Activated CD4-positive, alpha-beta T cell treated with anti-CD3 and anti-CD28 coated beads for 48 hours (primary cell): ENCODE measurements at places on chromosomes 6 and 20.

GRCh38 chr6:106099235-106099537 lies 13.1 kb downstream of the PRDM1 start:
- no peak for DNase-seq

- DNase-seq: no peak
Measured at GRCh38 chr6:148374040-148374774, 31.6 kb downstream of the SASH1 start.

GRCh38 chr6:137473598-137473997 lies 20.6 kb downstream of the OLIG3 start:
- DNase-seq: no peak

GRCh38 chr6:112014483-112014882 lies 39.4 kb upstream of the CCN6 start:
- no peak for DNase-seq

DNA sequence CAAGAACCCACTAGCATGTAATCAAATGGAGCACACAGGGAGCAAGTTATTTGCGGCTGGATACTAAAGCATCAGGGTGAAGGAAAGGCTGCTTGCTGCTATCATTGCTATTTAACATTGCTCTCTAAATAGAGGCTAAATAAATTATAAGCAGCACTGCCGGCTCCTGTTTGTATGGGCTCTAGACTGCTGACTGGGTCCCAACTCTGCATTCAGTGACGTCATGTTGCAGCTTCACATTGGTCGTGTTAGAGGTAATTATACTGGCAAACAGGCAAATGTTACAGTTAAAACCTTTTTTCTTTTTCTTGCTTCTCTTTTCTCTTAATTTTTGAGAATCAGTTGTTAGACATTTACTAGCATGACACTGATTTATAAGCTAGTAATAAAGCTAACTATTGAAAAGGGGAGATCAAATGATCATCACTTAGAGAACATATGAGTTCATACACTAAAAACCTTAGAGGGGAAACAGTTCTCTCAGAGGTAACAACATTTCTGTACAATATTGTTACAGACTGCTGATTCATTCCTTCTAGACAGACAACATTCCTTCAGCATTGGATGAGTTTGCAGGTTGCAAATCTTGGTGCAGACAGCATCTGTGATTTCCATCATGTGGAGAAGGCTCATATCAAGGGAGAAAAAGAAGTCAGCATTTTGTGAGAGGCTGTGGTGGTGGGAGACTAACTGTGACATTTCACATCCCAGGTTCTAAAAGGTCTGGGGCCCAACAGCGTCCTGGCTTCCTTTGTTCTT lies 15.9 kb downstream of the RFPL4B start:
- no peak for DNase-seq

DNA sequence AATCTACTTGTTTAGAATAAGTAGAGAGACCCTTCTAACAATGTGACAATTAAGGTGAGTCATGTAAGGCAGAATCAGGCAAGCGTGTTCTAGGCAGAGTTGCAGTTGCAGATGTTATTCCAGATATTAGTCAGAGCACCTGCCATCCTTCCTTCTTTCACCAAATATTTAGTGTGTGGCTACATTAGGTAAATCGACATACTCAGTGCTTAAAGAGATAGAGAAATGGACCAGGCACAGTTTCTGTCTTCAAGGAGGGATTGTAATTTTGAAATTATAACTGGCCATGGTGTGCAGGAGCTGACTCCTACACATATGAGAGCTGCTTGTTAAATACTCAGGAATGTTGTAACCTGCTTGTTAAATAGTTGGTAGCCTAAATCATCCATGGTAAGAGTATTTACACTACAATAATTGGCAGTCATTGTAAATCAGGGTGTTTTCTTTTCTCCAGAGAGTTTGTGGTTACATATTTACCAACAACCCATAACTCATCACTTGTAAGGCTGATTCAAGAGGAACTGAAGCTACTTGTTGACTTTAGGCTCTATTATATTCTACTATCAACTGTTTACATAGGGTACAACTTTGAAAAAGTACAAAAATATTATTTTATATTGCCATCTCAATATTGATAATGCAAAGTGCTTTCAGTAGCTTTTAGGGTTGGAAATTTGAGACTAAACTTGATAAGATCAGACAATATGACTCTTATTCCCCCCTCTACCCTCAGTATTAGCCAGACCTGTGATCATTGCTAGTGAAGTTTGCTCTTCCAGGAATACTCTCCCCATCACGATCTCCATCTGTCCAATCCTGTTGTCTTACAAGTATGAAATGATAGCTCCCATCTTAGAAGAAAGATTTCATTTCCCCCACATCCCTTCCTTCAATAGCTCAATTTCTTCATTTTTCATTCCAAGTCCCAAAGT lies 607.1 kb downstream of the COL12A1 start:
- DNase-seq: no peak

DNA sequence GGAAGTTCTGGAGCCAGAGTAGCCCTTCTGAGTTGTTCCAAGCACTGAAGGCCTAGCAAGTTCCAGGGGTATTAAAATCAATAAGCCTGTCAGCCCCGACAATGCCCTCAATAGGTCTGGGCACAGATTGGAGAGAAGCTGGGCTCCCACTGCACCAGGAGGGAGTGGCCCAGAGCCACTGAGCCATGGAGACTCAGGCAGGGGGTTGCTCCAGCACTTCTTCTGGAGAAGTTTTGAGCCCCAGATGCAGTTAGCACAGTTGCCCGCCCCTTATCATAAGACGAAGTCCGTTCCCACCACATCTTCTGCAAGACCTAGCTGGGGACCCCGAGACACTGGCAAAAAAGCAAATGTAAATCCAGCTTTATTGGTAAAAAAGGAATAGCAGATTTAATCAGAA lies 13.0 kb downstream of the DEFB132 start:
- no peak for DNase-seq

DNA sequence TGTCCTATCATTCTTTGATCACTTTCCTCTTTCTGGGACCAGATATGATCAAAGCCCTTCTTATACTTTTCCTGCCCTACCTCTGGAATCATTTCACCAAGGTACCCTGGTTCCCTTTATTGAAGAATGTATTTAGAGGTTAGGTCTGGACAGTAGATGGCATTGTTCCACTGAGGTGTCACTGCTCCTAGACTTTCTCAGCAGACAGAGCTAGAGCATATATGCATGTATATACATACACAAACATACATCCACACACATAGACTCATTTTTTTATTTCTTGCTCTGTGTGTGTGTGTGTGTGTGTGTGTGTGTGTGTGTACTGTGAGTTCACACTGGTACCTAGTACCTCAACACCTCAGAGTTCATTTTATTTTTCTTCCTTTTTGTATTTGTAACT lies 40.9 kb downstream of the PTPRA start:
- no peak for DNase-seq

DNA sequence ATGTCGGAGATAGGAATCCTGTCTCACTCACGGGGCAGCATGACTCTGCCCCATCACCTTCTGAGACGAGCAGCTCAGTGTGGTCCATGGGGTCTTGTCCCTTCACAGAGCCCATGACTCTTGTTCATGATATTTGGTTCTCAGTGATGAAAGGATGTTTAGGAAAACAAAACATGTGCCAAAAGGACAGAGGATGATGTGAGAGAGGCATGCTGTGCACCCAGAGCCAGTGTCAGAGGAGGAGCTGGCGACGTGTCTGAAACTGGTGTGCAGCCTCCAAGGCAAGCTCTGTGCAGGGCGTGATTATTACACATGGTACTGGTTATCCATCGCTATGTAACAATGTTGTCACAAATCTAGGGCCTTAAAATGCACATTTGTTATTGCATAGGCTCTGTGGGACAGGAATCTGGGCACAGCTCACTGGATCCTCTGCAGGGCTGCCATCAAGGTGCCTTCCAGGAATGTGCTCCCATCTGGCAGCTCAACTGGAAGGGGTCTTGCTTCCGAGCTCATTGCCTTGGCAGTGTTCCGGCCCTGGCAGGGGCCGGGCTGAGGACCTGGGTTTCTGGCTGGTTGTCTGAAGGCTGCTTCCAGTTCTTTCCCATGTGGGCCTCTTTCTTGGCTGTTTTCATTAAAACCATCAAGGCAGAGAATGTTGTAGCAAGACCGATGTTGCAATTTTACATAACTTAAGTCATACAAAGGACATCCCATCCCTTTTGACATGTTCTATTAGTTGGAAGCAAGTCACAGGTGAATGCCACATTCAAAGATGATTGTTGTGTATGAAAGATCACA lies 175.4 kb downstream of the ERMARD start:
- no peak for DNase-seq

DNA sequence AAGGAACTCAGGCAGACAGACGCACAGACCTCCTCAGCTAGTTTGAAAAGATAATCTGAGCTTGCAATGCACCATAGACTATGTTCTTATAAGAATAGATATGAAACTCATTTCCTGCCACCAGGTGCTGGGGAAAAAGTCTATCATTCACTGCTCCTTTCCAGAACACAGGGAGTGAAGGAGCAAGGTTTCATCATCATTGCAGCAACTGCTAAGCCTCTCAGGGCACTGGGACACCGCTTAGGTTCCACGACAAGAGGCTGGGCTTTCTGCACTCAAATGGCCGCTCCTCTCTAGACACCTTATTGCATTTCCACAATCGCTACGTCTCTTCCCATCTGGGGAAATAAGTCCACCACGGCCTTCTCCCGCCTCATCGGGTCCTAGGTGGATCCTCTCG lies 418.5 kb upstream of the JARID2 start:
- no peak for DNase-seq

DNA sequence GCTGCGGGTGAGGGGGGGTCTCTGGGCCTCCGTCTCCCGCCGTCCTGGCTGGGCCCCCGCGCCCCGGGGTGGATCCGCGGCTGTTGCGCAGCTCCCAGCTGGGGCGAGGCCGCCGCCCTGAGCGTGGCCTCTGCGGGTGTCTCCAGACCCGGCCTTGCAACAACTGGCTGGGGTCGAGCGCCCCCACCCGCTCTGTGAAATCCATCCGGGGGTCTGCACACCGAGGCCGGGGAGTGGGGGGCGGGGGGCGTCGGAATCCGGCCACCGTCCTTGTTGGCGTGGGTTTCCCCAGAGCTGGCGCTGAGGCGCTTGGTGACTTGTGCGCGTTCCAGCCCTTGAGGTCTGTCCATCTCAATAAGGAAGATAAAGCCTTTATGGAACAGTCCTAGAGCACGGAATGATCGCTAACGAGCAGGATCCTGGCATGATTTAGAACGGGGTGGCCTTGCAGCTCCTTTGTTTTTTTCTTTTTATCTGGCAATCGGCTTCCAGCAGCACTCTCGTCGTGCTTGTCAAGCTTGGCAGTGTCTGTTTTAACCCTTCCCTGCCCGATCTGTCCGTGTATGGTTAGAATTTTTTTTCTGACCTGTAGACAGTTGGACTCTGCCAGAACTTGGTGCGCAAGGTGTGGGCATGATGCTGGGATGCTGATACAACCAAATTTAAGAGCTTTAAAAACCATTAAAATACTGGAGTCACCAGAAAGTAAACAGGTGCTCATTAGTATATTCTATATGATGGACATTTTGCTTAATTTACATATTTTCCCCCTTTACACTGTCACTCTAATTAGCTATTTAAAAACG lies 675 bp downstream of the DSTN start:
- no peak for DNase-seq

- DNase-seq: no peak
Measured at GRCh38 chr20:59663513-59664060, 59.2 kb downstream of the PHACTR3 start.

DNA sequence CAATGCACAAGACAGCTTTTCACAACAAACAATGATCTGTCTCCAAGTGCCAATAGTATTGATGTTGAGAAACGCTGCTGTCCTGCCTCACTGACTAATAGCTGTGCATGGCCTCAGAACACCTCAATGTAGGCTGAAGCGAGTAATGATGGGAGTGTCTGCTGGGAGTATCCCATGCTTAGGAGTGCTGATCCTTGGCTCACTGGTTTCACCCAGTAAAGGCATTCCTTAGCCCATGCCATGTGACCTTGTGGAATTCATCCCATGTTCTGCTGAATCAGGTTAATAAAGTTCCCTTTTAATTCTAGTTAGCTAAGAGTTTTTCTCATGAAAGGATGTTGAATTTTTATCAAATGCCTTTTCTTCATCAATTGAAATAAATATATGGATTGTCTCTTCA lies 3.8 kb upstream of the WFDC12 start:
- DNase-seq: no peak

DNA sequence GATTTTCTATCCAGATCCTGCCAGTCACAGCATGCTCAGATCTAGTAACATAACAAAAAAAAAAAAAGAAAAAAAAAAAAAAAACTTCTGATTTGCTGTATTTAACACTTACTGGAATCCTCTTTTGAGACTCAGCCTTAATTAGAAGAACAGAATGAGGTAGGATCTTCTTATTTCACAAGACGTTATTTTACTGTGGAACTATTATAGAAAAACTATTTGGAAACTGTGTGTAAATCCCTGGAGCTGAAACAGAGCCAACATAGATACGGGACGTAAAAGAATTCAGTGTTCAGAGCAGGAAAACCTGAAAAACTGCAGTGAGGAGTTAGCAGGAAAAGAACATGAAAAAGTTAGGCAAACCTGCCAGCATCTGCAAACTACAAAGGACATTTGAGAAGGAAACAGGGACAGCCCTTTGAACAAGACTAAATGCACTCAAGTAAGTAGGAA lies 3.4 kb upstream of the ZNF217 start:
- DNase-seq: no peak

- no peak for DNase-seq
Measured at GRCh38 chr6:122184401-122184827, 215.0 kb upstream of the HSF2 start.

GRCh38 chr6:21593927-21594415 lies 420 bp downstream of the SOX4 start:
- DNase-seq: peak; percentile 24

GRCh38 chr6:5645328-5646290 lies 361.1 kb downstream of the NRN1 start:
- DNase-seq: no peak

GRCh38 chr20:20442466-20442865 lies 74.6 kb downstream of the INSM1 start:
- no peak for DNase-seq

DNA sequence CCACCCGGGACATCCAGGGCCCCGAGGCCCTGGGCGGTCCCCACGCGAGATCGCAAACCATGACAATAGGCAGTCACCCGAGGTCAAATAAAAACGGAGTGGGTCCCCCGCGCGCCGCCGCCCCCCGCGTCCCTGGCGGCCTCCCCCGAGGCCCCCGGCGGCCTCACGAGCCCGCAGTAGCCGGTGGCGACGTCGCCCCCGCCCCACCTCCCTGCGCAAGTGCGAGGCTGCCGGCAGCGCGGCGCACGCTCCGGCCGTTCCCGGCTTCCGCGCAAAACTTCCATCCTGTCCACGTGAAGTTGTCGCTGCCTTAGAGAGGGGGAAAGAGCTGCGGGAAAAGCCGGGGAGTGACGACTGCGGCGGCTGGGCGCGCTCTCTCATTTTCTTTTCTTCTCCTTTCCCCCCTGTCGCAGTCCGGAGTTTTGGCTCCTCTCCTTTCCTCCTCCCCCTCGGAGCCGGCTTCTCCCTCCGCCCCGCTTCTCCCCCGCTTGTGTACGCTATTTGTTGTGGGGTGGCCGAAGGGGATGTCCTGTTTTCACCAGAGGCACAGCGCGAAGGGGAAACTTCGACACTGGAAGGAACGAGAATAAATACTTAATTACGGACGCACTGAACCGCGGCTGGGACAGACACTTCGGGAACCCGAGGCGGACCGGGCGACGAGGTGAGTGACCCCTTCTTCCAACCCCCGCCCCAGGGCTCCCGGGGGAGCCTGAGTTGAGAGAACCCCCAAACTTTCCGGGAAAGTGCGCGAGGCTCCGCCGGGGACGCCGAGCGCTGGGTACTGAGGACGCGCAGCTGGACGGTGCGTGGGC lies at the start of gene EYA4:
EYA4 (plus strand) TSS at position 272 of the 815 bp plus-strand sequence. CDS start 33,424 bp downstream, outside the sequence.
- DNase-seq: peak; percentile 3

GRCh38 chr20:53883098-53883911 lies 187.1 kb downstream of the BCAS1 start:
- peak; percentile 45 for DNase-seq
